ENCODE measurements at places on chromosomes 1 and 21. TPM values are rescaled to one million over a fixed set of nuclear protein-coding genes. Genes with fewer than 3 reads are reported as not detected.

- no peak for DNase-seq
Observed at GRCh38 chr1:154862907-154863306, 7.2 kb downstream of the KCNN3 start.

DNA sequence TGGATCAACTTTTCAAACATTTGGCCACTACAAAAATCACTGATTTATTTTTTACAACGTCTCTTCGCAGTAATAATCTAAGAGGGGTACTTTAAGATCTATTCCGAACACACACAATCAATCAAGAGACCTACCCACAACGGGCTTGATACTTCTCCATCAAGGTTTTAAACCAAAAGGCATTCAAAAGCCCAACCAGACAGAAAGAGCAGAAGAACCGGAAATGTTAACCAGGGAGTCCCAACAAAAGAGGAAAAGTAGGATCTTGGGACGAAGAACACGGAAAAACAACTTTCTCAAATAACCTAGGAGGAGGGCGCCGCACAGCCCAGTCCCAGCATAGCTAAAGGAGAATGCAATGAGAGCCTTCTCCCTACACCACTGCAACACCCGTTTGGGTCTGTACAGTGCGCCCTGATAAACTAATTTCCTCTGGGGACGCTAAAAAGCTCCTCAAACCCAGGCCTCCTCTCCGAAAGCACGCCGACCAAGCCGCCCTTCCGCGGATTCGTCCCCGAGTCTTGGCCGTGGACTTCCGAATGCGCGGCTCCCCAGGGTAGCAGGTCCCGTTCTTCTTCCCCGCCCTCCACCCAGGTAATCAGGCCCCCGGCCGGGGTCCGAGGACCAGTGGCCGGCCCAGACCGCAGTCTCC, 623 bp downstream of the RPL22 start:
- no peak for DNase-seq

PLCH2 gene
- total RNA-seq, result 0.92 TPM

DNA sequence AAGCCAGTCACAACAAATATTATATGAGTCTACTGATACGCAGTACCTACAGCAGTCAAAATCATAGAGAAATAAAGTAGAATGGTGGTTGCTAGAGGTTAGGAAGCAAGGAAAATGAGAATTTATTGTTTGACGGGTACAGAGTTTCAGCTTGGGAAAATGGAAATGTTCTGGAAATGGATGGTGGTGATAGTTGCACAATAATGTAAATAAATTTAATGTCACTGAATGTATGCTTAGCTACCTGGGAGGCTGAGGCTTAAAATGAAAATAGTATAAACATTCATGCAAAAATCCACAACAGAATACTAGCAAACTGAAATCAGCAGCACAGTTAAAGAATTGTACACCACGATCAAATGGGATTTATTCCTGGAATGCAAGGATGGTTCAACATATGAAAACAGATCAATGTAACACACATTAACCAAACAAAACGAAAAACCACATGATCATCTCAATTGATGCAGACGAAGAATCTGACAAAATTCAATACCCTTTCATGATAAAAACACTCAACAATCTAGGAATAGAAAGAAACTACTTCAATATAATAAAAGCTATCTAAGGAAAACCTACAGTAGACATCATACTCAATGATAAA, 10.7 kb downstream of the TUT4 start:
- DNase-seq, result no peak

GRCh38 chr1:232599178-232600041, 30.5 kb downstream of the SIPA1L2 start:
- no peak for DNase-seq

GPA33 gene
- not detected for total RNA-seq

DNA sequence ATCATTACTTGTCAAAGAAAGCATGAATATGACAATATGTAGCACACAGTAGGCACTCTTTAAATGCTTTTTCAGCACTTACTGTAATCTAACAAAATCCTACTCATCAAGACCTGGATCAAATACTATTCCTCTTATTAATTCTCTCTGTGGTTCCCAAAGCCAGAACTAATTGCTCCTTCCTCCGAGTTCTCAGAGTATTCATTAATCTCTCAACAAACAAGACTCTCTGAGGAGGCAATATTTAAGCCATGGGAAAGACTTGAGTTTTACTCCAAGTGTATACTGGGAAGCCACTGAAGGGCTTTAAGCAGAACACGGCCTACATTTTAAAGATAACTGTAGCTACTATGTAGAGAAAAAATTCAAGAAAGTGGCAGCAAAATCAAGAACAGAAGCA, 79.7 kb downstream of the ENAH start:
- DNase-seq, result no peak

ZSWIM5 gene
- total RNA-seq, result 0.84 TPM

DNA sequence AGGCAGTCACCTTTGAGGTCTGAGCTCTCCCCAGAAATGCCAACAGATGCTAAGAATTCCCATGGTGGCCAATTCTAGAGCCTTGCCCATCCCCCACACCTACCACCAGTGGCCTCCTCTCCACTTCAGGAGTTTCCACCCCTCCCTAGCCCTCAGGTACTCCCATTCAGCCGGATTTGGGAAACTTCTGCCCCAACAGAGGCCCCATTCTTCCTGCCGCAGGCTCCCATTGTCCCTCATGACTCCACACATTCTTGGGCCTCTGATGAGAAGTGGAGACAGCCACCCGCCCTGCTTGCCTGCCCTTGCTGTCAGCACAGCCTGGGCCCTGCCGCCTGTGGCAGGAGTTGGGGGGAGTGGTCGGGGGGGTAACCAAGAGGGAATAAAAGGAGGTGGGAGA, 4.6 kb downstream of the BLACAT1 start:
- no peak for DNase-seq

DNA sequence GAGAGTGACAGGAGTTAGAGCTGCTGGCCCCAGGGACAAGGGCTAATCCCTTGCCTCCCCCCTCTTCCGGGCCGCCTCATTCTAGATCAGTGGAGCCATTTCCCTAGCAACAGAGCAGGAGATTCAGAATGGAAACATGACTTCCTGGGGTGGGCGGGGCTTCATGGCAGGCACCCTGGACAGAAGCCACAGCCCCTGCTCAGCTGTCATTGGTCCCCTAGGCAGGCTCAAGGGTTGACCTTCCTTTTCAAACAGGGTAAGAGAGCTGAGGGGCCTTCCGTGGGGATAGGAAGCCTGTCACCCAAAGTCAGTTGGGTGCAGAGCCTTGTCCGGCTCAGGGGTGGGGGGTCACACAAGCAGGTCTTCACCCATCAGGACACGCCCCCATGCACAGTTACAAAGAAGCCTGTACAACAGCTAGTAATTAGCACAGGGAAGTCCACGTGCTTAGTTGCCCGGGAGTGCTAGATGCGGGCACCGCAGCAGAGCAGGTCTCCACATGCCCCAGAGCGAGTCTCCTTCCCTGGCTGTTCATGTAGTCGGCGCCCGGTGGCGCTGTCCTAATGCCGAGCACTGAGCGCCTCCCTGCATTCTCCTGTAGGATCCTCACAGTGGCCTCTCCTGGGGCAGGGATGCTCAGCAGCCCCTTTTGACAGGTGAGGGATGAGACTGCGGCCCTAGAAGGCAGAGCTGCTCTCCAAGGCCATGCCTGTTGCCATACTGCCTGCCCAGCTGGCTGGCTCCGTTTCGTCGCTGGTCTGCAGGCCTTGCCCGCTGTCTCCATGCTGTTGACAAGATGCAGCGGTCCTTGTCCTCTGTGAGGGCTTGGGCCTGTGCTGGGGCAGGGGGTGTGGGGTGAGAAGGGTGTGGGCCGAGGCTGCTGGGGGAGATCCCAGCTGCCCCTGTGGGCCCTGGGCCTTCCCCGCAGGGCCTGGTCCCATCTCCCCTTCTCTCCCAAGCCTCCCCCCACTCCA, 5.1 kb downstream of the TMEM201 start:
- DNase-seq, result peak; percentile 50

Data from kidney epithelial cell (primary cell).